ENCODE measurements at places on chromosomes 11 and 22. TPM values are rescaled to one million over a fixed set of nuclear protein-coding genes. Genes with fewer than 3 reads are reported as not detected.
A peak's percentile ranks its signal among the peaks of the same experiment; 100 is the strongest.

GRCh38 chr11:20163783-20164481, 3.7 kb upstream of the DBX1 start:
- H3K27me3 ChIP-seq: no peaks in the 10 kb centered on the region
- no peaks in the 10 kb centered on the region for H3K36me3 ChIP-seq
- DNase-seq: no peak
- no peaks in the 10 kb centered on the region for H3K4me1 ChIP-seq

- no peaks in the 10 kb centered on the region for H3K27me3 ChIP-seq
- DNase-seq: no peak
- H3K4me3 ChIP-seq: no peak overlapping the region
- no peaks in the 10 kb centered on the region for H3K4me1 ChIP-seq
These were observed 440.0 kb downstream of the NELL1 start for GRCh38 chr11:21109341-21109740.

- H3K27ac ChIP-seq: no peak overlapping the region
- no peak overlapping the region for H3K4me3 ChIP-seq
- no peaks in the 10 kb centered on the region for H3K27me3 ChIP-seq
- no peak for DNase-seq
- H3K4me1 ChIP-seq: no peaks in the 10 kb centered on the region
These were observed 582 bp upstream of the SHANK3 start for GRCh38 chr22:50672041-50672440.

The SWAP70 gene
- polyA plus RNA-seq: 29.8 TPM

DNA sequence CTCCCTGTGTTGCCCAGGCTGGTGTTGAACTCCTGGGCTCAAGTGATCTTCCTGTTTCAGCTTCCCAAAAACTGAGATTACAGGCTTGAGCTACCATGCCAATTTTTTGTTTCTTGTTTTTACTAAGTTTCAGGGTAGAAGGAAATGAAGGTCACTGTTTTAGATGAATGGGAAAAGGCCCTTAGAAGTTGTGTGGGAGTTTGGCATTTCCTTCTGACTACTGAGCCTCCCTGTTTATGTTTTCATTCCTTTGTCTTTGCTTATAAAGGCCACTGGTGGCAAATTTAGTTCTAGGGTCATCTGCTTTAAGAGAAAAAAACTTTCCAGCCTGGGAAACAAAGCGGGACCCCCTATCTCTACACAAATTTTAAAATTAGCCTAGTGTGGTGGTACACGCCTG, 22.1 kb downstream of the SRPRA start:
- no peak for DNase-seq
- H3K27me3 ChIP-seq: no peaks in the 10 kb centered on the region
- H3K36me3 ChIP-seq: peaks cover 3% of the 10 kb centered on the region
- no peak overlapping the region for H3K27ac ChIP-seq
- H3K4me3 ChIP-seq: no peak overlapping the region

- H3K27me3 ChIP-seq: no peaks in the 10 kb centered on the region
- no peak for DNase-seq
- H3K4me3 ChIP-seq: no peak overlapping the region
These were observed 36.4 kb downstream of the SLC22A12 start for GRCh38 chr11:64627371-64627770.

DNA sequence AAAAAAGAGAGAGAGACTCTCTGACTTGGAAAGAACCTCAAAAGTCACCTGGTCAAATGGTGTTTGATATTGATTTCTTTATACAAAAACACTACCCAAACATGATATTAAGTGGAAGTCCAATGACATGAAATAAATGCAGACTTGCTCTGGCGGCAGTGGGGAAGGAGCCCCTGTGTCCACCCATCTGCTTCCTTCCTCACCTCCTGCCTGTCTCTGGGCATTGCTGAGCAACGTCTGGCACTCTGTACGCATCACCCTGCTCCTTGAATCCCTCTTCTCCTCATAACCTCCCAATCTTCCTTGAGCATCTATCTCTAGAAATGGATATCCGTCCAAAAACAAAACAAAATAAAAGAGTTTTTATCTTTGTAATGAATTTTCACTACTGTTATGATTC, 39.9 kb upstream of the GRAMD1B start:
- no peak overlapping the region for H3K4me3 ChIP-seq
- no peak for DNase-seq
- no peaks in the 10 kb centered on the region for H3K36me3 ChIP-seq
- no peak overlapping the region for H3K27ac ChIP-seq
- H3K27me3 ChIP-seq: no peaks in the 10 kb centered on the region

- H3K36me3 ChIP-seq: no peaks in the 10 kb centered on the region
- no peak overlapping the region for H3K27ac ChIP-seq
- H3K4me1 ChIP-seq: no peaks in the 10 kb centered on the region
- H3K4me3 ChIP-seq: no peak overlapping the region
- no peak for DNase-seq
These were observed 19.1 kb downstream of the MGAT3 start for GRCh38 chr22:39475902-39476301.

DNA sequence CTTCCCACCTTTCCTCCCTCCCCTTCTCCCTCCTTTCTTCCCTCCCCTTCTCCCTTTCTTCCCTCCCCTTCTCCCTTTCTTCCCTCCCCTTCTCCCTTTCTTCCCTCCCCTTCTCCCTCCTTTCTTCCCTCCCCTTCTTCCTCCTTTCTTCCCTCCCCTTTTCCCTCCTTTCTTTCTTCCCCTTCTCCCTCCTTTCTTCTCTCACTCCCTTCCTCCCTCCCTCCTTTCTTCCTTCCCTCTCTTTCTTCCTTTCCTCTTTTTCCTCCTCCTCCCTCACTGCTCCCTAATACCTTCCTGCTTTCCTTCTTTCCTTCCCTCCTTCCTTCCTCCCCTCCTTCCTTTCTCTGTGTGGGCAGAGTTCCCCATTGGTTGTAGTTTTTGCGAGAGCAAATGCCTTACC, 76.1 kb downstream of the PGR start:
- H3K4me3 ChIP-seq: no peak overlapping the region
- no peak overlapping the region for H3K27ac ChIP-seq
- peaks cover 5% of the 10 kb centered on the region for H3K4me1 ChIP-seq
- DNase-seq: no peak
- H3K36me3 ChIP-seq: no peaks in the 10 kb centered on the region

DNA sequence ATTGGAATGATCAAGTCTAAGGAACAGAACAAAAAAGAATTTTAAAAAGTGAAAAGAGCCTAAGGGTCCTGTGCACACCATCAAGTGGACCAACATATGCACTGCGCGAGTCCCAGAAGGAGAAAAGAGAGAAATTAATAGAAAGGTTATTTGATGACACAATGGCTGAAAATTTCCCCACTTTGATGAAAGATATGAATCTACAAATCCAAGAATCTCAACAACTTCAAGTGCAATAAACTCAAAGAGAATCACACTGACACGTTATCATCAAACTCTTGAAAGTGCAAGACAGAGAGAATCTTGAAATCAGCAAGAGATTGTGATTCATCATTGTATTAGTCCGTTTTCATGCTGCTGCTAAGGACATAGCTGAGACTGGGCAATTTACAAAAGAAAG, 230.8 kb downstream of the ADAMTS15 start:
- no peak for DNase-seq
- H3K4me3 ChIP-seq: no peak overlapping the region
- H3K36me3 ChIP-seq: no peaks in the 10 kb centered on the region
- H3K4me1 ChIP-seq: peaks cover 9% of the 10 kb centered on the region
- H3K27me3 ChIP-seq: no peaks in the 10 kb centered on the region

GRCh38 chr22:30245985-30246813, at the start of gene LIF:
LIF (minus strand) TSS chr22:30246759; CDS start chr22:30246695, 64 bp downstream.
- peaks cover 2% of the 10 kb centered on the region for H3K4me1 ChIP-seq
- no peaks in the 10 kb centered on the region for H3K36me3 ChIP-seq
- peak within 1 kb of the TSS; percentile 23 for H3K4me3 ChIP-seq

DNA sequence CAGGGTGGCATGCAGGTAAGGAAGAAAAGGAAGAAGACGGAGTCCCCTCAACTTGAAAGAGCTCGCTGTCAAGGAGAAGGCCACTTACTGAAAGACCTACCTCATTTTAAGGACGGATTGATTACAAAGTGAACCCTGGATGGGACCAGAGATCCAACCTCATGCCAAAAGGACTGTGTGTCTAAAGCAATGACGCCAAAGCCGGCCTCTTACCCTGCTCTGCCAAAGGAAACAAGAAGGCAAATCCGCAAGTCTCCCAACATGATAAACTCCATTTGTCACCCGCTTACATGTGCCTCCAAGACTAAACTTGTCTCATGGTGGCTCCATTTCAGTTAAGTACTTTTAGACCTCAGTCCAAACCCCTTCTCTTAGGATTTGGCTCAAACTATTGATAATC, 148.7 kb upstream of the MTMR2 start:
- DNase-seq: peak; percentile 75
- H3K27ac ChIP-seq: no peak overlapping the region
- peaks cover 3% of the 10 kb centered on the region for H3K4me1 ChIP-seq
- no peak overlapping the region for H3K4me3 ChIP-seq

- H3K27me3 ChIP-seq: no peaks in the 10 kb centered on the region
- no peak for DNase-seq
- H3K4me3 ChIP-seq: no peak overlapping the region
- no peaks in the 10 kb centered on the region for H3K36me3 ChIP-seq
- H3K4me1 ChIP-seq: no peaks in the 10 kb centered on the region
These were observed 22.4 kb upstream of the APOBEC3A start for GRCh38 chr22:38935023-38935422.

The PRDM10 gene
- polyA plus RNA-seq: 1.5 TPM

The DEFB131B gene
- polyA plus RNA-seq: not detected

DNA sequence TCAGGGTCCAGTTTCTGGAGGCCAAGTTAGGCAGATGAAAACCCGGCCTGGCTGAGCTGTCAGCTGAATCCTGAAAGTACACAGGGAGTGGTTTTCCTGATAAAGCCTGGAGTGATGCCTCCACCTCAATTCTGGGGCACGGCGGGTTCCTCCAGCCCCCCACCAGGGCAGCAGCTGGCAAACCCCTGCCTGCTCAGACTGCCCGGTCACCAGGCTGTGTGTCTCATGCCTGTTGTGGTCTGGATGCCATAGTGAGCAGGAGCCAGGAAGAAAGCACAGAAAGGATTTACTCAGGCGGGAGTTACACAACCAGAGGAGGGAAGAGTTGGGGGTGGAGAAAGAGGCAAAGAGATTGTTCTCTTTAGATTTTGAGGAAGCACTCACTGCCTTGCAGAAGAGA, 119.9 kb upstream of the RASSF10 start:
- H3K36me3 ChIP-seq: no peaks in the 10 kb centered on the region
- H3K27me3 ChIP-seq: no peaks in the 10 kb centered on the region
- peak; percentile 78 for DNase-seq
- H3K27ac ChIP-seq: peak overlapping the region; percentile 46

- no peak overlapping the region for H3K27ac ChIP-seq
- no peaks in the 10 kb centered on the region for H3K4me1 ChIP-seq
- H3K27me3 ChIP-seq: no peaks in the 10 kb centered on the region
- H3K36me3 ChIP-seq: no peaks in the 10 kb centered on the region
These were observed 227.5 kb upstream of the ZC3H12C start for GRCh38 chr11:109865548-109866186.

GRCh38 chr22:44707752-44708151, 5.7 kb downstream of the PRR5 start:
- H3K36me3 ChIP-seq: no peaks in the 10 kb centered on the region
- no peak overlapping the region for H3K27ac ChIP-seq
- no peaks in the 10 kb centered on the region for H3K27me3 ChIP-seq
- DNase-seq: no peak

The KRTAP5-10 gene
- 0.75 TPM for polyA plus RNA-seq

The APIP gene
- 25.3 TPM for polyA plus RNA-seq

- H3K4me1 ChIP-seq: no peaks in the 10 kb centered on the region
- no peak overlapping the region for H3K27ac ChIP-seq
- no peak overlapping the region for H3K4me3 ChIP-seq
- no peaks in the 10 kb centered on the region for H3K36me3 ChIP-seq
These were observed 40.3 kb upstream of the DAGLA start for GRCh38 chr11:61639816-61640443.
